Activated naive CD4-positive, alpha-beta T cell (primary cell): ENCODE measurements at places on chromosomes 16 and 17.
A peak's percentile ranks its signal among the peaks of the same experiment; 100 is the strongest.

GRCh38 chr16:89018282-89019158 is 41.5 kb upstream of the CBFA2T3 start:
- no peak for DNase-seq

DNA sequence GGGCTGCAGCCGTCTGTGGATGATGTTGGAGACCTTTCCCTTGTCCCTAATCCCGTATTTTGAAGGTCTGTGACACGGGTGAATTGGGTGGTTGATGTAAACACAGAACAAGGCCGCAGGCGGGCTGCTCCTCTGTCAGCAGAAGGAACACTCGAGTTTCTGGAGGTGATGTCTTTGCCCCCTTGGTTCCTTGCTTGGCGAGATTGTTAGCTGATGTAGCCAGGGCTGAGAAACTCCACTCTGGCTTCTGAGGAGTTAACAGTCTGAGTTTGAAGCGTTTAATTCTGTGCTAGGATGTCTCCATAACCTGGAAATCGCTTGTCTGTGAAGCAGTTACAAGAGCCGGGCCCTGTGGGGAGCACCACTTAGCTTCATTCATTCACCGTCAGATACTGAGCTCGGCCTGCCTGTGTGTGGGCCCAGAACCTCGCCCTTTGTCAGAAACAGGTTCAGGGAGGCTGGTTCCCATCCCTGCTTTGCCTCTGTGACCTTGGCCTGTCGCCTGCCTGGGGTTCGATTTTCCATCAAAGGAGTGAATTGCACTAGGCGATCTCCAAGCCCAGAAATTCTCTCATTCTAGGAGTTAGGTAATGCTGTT is 1.3 kb downstream of the MAPK8IP3 start:
- no peak for DNase-seq

GRCh38 chr16:23006380-23006779 is 142.9 kb downstream of the USP31 start:
- DNase-seq: no peak

GRCh38 chr17:35586569-35587073 is 501 bp upstream of the AP2B1 start:
- no peak for DNase-seq

- DNase-seq: no peak
These were observed 309.2 kb downstream of the MAP2K6 start for GRCh38 chr17:69723741-69724140.

GRCh38 chr17:3557768-3558583 is at the start of gene TRPV3:
Gene TRPV3 (minus strand): TSS chr17:3557812. CDS start chr17:3554850, 2,962 bp downstream.
- peak; percentile 5 for DNase-seq

GRCh38 chr17:64015447-64015846 is 5.0 kb downstream of the ICAM2 start:
- no peak for DNase-seq

DNA sequence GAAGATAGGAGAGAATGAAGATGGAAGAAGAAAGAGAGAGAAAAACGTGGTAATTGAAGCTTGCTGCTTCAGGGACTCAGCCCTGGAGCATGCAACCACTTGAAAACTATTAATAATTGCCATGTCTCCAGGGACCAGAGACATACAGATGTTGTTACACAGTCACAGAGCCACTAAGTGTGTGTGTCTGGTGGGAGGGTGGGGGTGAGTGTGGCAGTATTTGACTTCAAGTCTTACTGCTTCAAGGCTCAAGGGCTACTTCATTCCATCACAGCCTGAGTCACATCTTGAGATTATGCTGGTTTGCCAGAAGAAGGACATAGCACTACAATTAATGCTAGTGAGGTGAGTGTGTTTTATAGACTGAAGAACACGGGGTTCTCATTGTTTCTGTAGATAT is 202.2 kb downstream of the CDH8 start:
- DNase-seq: no peak

GRCh38 chr16:78704416-78704815 is 605.0 kb downstream of the WWOX start:
- no peak for DNase-seq

DNA sequence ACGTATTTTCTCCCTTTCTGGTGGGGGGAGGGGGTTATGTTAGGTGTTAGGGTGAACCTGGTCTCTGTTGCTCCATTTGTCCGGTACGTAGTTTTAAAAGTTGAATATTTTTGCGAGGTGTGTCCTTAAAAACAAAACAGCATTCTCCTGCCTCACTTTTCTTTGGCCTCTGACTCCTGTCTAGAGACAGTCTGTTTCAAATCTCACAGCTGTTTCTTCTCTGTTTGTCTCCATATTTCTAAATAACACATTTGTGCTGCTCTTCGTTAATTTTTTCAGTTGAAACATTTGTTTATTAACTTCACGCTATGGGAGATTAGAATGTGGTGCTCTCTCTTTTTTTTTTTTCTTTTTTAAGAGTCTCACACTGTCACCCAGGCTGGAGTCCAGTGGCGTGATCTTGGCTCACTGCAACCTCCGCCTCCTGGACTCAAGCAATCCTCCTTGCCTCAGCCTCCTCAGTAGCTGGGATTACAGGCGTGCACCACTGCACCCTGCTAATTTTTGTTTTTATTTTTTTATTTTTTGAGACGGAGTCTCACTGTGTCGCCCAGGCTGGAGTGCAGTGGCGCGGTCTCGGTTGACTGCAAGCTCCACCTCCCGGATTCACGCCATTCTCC is 31.7 kb downstream of the RPA1 start:
- no peak for DNase-seq

DNA sequence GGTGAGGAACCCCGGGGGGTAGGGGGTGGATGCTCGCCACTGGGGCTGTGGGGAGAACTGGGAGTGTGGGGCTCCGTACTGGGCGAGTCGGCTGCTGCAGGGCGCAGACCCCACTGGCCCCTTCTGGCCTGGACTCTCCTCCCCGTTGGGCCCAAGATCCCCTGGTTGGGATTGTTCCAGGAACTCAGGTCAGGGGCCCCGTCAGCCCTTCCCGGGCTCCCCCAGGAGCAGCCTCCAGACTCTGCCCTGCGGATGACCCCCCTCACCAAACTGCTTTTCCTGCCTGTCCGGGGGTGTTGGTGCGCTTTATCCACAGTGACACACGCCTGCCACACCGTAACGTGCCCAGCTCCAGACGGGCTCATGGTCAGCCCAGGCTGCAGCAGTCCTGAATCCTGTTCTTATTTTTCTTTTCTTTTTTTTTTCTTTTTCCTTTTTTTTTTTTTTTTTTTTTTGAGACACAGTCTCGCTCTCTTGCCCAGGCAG is 21.1 kb downstream of the CENPX start:
- no peak for DNase-seq

- DNase-seq: no peak
These were observed 150.8 kb downstream of the CPPED1 start for GRCh38 chr16:12652924-12653323.

- no peak for DNase-seq
These were observed 62.8 kb upstream of the B4GALNT2 start for GRCh38 chr17:49069585-49070273.

DNA sequence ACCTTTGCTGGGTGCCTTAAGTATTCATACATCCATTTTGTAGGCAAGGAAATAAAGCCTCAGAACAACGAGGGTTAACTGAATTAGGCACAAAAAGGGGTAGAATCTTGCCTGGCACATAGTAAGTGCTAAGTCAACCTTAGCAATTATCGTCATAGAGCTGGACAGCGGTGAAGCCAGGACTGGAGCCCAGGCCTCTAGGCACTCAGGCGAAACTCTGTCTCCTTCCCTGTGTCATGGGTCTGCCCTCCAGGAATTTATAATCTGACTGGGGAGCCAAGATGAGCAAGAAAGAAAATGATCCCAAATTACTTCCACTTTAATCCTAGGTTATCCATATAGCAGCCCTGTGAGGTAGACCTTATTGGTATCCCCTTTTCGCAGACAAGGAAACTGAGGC is 61.4 kb downstream of the KATNIP start:
- DNase-seq: no peak

GRCh38 chr16:55849536-55849935 is 16.6 kb upstream of the CES1 start:
- no peak for DNase-seq

- no peak for DNase-seq
These were observed 88.4 kb upstream of the CDH5 start for GRCh38 chr16:66278111-66278531.

- DNase-seq: peak; percentile 49
These were observed 24.4 kb downstream of the SREBF1 start for GRCh38 chr17:17812211-17813054.

- no peak for DNase-seq
These were observed 45.2 kb downstream of the MYO1D start for GRCh38 chr17:32831627-32832243.

GRCh38 chr16:65005696-65006095 is 116.2 kb downstream of the CDH11 start:
- DNase-seq: no peak

DNA sequence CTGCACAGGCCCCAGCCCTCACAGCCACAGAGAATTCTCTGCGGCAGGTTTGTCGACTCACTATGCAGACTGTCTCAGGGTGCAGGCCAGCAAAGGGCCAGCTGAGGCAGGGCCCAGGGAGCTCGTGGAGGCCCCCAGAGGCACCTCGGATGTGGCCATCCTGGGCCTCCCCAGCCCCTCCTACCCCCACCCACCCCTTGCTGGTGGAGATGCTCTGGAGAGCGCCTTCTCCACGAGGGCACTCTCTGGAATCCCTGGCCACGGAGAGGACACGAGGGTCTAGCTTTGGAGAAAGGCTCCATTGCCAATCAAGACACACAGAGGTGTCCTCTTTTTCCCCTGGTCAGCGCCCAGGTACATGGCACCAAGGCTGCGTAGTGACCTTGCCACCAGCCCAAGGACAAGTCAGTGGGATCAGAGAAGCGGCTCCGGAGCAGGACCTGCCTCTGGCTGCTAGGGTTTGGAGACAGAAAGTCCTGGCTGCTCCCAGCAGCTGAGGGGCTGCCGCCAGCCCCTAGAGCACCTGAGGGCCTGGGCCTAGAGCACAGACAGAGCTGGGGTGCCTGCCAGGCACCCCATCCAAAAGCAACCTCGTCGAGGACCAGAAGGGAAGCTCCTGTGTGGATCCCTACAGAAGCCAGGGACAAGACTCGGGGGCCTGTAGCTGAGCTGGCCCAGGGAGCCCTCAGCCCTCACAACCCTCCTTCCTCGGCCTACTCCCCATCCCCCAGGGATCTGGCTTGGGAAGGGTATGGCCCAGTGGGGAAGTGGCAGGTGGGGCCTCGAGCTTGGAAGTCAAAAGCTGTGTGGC is 18.7 kb downstream of the ARL2BP start:
- DNase-seq: no peak

DNA sequence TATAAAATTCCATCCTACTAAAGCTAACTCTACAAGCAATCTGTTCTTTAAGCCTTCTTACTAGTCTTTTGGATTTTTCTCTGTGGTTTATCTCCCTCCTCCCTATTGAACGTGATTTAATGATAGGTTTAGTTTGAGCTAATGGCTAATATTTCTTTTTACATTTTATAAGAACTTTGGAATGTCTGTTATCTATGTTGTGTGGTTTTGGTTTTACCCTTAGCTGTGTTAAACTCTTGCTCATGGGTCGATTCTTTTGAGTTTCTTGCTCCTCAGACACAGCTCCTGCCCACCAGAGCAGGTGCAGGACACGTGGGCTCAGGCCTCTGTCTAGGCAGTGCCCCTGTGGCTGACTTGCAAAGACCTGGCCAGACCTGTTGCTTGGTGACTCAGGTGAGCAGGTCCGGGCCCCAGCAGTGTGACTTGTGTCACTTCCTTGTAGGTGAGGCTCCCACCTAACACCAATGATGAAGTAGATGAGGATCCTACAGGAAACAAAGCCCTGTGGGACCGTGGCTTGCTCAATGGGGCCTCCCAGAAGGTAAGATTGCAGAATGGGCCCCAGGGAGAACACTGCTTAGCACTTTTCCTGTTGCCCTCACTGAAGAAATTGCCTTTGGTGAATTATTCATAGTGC is 45.1 kb downstream of the SF3B3 start:
- DNase-seq: no peak

DNA sequence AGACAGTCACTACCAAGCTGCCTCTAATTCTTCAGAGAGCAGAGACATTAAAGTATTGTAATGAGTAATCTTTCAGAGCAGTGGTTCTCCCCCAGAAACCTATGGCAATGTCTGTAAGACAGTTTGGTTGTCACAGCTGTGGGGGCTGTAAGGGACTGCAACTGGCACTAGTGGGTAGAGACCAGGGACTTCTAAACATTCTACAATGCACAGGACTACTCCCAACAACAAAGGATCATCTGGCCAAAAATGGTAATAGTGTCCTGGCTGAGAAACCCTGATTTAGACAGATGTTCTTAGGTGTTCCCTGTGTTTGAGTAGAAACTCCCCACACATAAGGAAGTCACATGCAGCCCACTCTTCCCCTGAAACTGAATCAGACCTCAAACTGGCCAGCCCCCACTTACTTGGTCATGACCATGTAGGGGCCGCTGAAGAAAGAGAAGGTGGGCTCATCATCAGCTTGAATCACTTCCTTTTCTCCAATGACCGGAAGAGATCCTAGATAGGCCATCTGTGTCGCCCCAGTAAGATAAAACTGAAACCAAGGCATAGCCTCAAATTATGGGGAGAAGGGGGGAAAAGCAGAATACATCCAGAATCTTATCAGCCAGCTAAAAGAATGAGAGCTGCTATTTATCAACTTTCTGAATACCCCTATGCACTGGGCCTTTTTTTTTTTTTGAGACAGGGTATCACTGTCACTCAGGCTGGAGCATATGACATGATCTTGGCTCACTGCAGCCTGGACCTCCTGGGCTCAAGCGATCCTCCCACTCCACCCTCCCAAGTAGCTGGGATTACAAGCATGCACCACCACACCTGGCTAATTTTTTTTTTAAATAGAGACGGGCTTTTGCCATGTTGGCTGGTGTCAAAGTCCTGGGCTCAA is 75.8 kb downstream of the TEX14 start:
- no peak for DNase-seq

DNA sequence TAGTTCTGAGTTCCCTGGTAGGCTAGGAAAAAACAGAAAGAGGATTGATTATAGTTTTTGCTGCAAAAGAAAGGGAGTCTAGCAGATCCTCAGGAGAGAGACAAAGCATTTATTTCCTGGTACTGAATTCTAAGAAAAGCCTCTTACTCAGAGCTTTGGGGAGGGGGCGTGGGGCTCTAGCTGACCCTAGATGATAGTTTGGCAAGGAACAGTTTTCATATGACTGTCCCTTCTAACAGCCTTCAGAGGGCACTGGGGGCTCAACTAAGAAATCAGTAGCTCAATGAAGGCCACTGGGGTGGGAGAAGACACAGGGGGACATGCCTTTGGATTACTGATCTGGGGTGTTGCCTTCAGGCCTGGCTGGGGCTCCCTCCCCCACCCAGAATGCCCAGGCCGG is 4.0 kb downstream of the CA7 start:
- no peak for DNase-seq

DNA sequence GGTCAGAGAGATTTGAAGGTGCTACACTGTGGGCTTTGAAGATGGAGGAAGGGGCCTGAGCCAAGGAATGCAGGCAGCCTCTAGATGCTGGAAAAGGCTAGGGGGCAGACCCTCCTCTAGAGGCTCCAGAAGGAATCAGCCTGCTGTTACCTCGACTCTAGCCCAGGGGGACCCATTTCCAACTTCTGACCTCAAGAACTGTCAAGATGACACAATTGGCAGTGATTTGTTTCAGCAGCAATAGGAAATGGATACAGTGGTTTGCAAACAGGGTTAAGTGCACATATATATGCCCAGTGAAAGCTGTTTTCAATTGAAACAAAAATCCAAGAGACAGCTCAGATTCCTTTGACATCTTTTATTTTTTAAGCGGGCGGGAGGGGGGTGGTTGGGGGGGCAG is 3.7 kb upstream of the ZDHHC1 start:
- no peak for DNase-seq
